CD14-positive monocyte (primary cell): ENCODE measurements at places on chromosomes 1 and 21. TPM values are rescaled to one million over a fixed set of nuclear protein-coding genes. Genes with fewer than 3 reads are reported as not detected.

The HPDL gene
- polyA plus RNA-seq, result not detected

- H3K4me3 ChIP-seq, result no peak overlapping the region
- H3K36me3 ChIP-seq, result peaks cover 90% of the 10 kb centered on the region
- peaks cover 11% of the 10 kb centered on the region for H3K4me1 ChIP-seq
- no peaks in the 10 kb centered on the region for H3K27me3 ChIP-seq
Measured at GRCh38 chr1:109579491-109579890, 31.1 kb downstream of the GNAI3 start.

DNA sequence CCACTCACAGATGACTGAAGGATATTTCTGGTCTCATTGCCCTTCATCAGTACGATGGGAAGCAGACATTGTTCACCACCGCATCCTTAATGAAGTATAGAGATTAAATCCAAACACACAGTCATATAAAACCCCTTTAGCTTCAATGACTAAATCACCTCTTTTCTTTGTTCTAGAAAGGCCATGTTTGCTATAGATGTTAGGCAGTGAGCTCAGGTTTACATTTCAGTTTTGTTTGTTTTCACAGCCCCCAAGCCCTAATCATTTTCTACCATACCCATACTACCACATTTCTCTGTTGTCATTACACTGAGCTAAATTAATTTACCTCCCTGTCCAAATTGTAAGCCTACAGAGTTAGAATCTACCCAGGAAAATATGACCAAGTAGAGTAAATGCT, 385.1 kb downstream of the NTNG1 start:
- no peak overlapping the region for H3K27ac ChIP-seq
- no peak for DNase-seq
- H3K4me3 ChIP-seq, result no peak overlapping the region
- peaks cover 2% of the 10 kb centered on the region for H3K27me3 ChIP-seq
- H3K36me3 ChIP-seq, result no peaks in the 10 kb centered on the region
- H3K4me1 ChIP-seq, result no peaks in the 10 kb centered on the region

DNA sequence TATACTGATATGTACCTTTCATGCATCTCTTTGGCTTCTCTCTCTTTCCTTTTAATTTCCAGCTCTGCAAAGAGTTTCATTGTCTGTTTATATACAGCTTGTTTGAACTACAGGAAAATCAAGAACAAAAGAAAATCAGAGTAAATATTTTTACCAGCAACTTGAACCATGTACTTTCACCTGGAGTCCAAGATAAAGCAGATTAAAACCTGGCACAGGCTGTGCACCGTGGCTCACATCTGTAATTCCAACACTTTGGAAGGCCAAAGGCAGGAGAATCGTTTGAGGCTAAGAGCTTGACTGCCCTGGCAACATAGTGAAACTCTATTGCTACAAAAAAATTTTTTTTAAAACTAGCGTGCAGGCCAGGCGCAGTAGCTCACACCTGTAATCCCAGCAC, 27.6 kb downstream of the DNAJC8 start:
- H3K4me3 ChIP-seq, result no peak overlapping the region
- H3K4me1 ChIP-seq, result no peaks in the 10 kb centered on the region
- H3K36me3 ChIP-seq, result peaks cover 90% of the 10 kb centered on the region
- no peak overlapping the region for H3K27ac ChIP-seq

DNA sequence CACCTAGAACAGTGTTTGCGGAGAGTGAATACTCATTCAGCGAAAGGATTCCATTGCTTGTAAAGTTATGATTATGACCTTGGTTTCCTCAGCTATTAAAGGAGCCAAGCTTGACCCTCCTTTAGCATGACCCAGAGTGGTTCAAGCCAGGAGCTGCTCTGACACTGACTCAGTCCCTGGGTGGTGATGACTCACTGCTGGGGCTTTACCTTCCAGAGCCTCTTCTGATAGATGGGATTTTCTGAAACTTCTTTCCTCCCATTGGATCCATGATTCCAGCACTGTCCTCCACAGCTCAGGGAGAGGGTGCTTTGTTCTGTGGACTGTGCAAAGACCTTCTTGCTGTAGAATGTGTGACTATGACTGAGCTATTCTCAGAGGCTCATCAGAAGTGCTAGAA, 77.4 kb downstream of the S1PR1 start:
- H3K4me1 ChIP-seq, result peaks cover 7% of the 10 kb centered on the region
- H3K36me3 ChIP-seq, result no peaks in the 10 kb centered on the region
- no peaks in the 10 kb centered on the region for H3K27me3 ChIP-seq
- peak; percentile 50 for DNase-seq
- no peak overlapping the region for H3K27ac ChIP-seq

DNA sequence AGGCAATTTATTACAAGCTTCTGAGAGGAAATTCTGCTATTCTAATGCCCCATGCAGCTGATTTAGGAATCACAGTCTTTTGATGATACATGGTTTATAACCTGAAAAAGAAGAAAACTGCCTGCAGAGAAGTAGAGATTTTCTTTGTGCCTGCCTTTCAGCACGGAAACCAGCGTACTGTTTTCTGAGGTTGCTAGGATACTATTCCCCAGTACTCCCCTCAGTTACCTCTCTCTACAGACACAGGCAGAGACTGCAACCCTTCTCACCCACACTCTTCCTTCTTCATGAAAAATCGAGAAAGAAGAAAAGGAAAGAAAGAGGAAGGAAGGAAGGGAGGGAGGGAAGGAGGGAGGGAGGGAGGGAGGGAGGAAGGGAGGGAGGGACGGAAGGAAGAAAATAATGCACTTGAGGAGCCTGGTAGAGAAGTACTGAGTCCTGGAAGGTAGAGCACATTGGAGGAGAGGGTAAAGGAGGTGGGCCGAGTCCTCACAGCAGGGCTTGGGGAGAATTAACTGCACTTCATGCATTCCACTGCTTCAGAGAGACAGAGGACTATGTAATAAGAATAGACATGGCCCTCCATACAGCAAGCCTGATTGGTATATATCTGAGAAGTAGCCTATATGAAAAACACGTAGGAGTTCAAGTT, 21.9 kb downstream of the RGS2 start:
- H3K27me3 ChIP-seq, result no peaks in the 10 kb centered on the region
- no peak overlapping the region for H3K4me3 ChIP-seq
- DNase-seq, result no peak
- H3K36me3 ChIP-seq, result no peaks in the 10 kb centered on the region
- H3K4me1 ChIP-seq, result no peaks in the 10 kb centered on the region
- no peak overlapping the region for H3K27ac ChIP-seq

DNA sequence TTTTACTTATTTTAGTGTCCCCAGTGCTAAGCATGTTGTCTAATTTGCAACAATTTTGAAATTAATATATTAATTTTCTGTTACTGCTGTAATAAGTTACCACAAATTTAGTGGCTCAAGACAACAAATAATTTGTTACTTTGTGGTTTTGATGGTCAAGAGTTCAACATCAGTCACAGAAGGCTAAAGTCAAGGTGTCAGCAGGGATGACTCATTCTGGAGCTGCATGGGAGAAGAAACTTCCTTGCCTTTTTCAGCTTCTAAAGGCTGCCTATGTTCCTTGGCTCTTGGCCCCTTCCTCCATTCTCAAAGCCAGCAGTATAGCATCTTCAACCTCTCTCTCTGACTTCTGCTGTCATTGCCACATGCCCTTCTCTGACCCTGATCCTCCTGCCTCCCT, 271.8 kb downstream of the HLX start:
- no peak overlapping the region for H3K27ac ChIP-seq
- H3K36me3 ChIP-seq, result no peaks in the 10 kb centered on the region
- H3K4me1 ChIP-seq, result peaks cover 14% of the 10 kb centered on the region
- no peaks in the 10 kb centered on the region for H3K27me3 ChIP-seq

The OR2L13 gene
- polyA plus RNA-seq, result not detected in 2 replicates

DNA sequence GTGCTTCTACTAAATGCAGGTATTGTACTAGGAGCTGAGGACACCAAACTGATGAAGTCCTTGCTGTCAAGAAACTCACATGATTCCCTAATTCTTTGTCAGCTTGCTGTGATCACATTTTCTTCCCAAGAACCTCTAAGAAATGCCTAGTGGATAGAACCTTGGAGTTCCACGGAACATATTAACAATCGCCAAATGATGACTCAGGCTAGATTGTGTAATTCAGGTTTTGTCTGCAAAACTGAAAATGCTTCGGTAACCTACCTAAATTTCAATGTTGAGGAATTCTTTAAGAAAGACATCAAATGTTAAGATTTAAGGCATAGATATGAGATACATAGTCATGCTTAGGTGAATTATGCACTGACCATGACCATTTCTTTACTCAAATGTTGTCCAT, 1.7 kb upstream of the GADD45A start:
- peaks cover 37% of the 10 kb centered on the region for H3K4me1 ChIP-seq
- H3K27me3 ChIP-seq, result no peaks in the 10 kb centered on the region
- peak; percentile 70 for DNase-seq
- H3K4me3 ChIP-seq, result no peak overlapping the region
- H3K27ac ChIP-seq, result no peak overlapping the region

- no peak for DNase-seq
- H3K4me1 ChIP-seq, result peaks cover 13% of the 10 kb centered on the region
- H3K27me3 ChIP-seq, result peaks cover 37% of the 10 kb centered on the region
Measured at GRCh38 chr21:41170859-41171609, 3.1 kb downstream of the BACE2 start.

DNA sequence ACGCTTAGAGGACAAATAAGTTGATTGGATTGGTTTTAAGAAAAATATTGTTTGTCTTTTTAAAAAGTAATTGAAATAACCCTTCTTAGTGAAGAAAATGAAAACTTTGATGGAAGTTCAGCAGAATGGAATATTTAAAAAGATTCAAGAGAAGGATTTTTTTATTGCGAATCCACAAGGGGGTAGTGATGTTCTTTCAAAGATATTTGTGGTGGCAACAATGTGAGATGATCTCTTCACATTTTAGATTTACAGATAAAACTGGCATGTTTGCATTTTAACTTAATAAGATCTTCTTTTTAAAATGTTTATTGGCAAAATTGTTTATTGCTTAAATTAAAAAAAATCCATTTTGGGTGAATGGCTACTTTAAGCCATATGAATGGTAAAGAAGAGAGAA, 8.9 kb downstream of the CAMTA1 start:
- H3K27ac ChIP-seq, result no peak overlapping the region
- no peak for DNase-seq
- H3K36me3 ChIP-seq, result peaks cover 26% of the 10 kb centered on the region
- H3K4me3 ChIP-seq, result no peak overlapping the region

The FBXO28 gene
- 15.8 TPM for polyA plus RNA-seq

DNA sequence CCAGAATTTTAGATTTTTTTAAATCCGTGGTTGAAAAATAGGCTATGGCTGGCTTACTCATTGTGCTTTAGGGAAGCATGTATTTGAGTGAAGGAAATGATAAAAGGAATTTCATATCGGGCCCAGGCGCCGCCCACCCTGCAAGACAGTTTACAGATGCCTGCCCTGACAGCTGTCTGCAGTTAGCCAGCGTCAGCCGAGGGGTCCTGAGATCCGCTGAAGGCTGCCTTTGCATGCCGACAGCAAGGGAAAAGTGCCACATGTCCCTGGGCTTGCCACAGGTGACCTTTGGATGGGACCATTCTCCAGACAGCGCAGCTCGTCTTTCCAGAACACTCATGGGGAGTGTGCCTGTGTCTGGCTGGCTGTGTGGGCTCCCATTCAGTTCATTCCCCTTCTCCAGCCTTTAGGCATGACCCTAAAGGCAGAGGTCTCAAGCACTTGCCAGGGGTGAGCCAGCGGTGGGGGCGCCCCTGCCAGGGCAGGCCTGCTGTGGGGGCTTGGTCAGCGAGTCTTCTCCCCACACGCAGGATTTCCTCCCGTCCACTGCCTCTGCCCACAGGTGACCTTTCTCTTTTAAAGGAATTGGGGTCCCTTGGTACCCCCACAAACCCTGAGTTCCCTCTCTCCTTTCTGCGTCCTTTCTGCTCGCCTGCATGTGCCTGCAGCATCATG, 46.1 kb upstream of the TRAPPC10 start:
- no peak for DNase-seq
- no peaks in the 10 kb centered on the region for H3K27me3 ChIP-seq
- no peak overlapping the region for H3K4me3 ChIP-seq

- no peak overlapping the region for H3K27ac ChIP-seq
- no peaks in the 10 kb centered on the region for H3K4me1 ChIP-seq
- no peak for DNase-seq
- no peak overlapping the region for H3K4me3 ChIP-seq
- H3K36me3 ChIP-seq, result no peaks in the 10 kb centered on the region
Measured at GRCh38 chr1:175708787-175709186, 34.6 kb downstream of the TNR start.

GRCh38 chr1:17948594-17948993, 159.0 kb upstream of the IGSF21 start:
- H3K27ac ChIP-seq, result no peak overlapping the region
- H3K4me3 ChIP-seq, result no peak overlapping the region
- H3K27me3 ChIP-seq, result no peaks in the 10 kb centered on the region
- DNase-seq, result no peak
- H3K36me3 ChIP-seq, result no peaks in the 10 kb centered on the region
- H3K4me1 ChIP-seq, result no peaks in the 10 kb centered on the region

GRCh38 chr1:209672705-209673630, 2.2 kb upstream of the G0S2 start:
- peaks cover 46% of the 10 kb centered on the region for H3K27me3 ChIP-seq
- H3K27ac ChIP-seq, result peak overlapping the region; percentile 34
- peak; percentile 99 for DNase-seq
- H3K36me3 ChIP-seq, result no peaks in the 10 kb centered on the region
- H3K4me1 ChIP-seq, result peaks cover 50% of the 10 kb centered on the region
- H3K4me3 ChIP-seq, result no peak overlapping the region

The GJB3 gene
- polyA plus RNA-seq, result not detected in 2 replicates

- H3K4me1 ChIP-seq, result no peaks in the 10 kb centered on the region
- no peak overlapping the region for H3K4me3 ChIP-seq
- no peak overlapping the region for H3K27ac ChIP-seq
- H3K36me3 ChIP-seq, result peaks cover 20% of the 10 kb centered on the region
- no peaks in the 10 kb centered on the region for H3K27me3 ChIP-seq
- DNase-seq, result no peak
Measured at GRCh38 chr1:97451944-97452343, 468.9 kb downstream of the DPYD start.

- H3K4me3 ChIP-seq, result no peak overlapping the region
- H3K27me3 ChIP-seq, result no peaks in the 10 kb centered on the region
- H3K36me3 ChIP-seq, result no peaks in the 10 kb centered on the region
- no peak overlapping the region for H3K27ac ChIP-seq
- H3K4me1 ChIP-seq, result no peaks in the 10 kb centered on the region
- DNase-seq, result no peak
Measured at GRCh38 chr1:36829961-36830360, 204.4 kb downstream of the GRIK3 start.

GRCh38 chr1:201140941-201141260, 13.4 kb downstream of the TMEM9 start:
- no peak overlapping the region for H3K4me3 ChIP-seq
- H3K27me3 ChIP-seq, result no peaks in the 10 kb centered on the region
- H3K36me3 ChIP-seq, result peaks cover 87% of the 10 kb centered on the region
- DNase-seq, result no peak
- H3K27ac ChIP-seq, result no peak overlapping the region

The TNFSF18 gene
- polyA plus RNA-seq, result not detected

GRCh38 chr1:59215766-59216291, 81.1 kb upstream of the FGGY start:
- DNase-seq, result no peak
- H3K4me3 ChIP-seq, result no peak overlapping the region
- H3K27me3 ChIP-seq, result no peaks in the 10 kb centered on the region
- no peak overlapping the region for H3K27ac ChIP-seq
- peaks cover 6% of the 10 kb centered on the region for H3K4me1 ChIP-seq
- H3K36me3 ChIP-seq, result no peaks in the 10 kb centered on the region

- no peak overlapping the region for H3K27ac ChIP-seq
- DNase-seq, result no peak
- no peak overlapping the region for H3K4me3 ChIP-seq
- no peaks in the 10 kb centered on the region for H3K36me3 ChIP-seq
Measured at GRCh38 chr1:217253985-217254384, 376.9 kb downstream of the GPATCH2 start.

GRCh38 chr1:218886101-218886871, 287.4 kb upstream of the LYPLAL1 start:
- H3K27ac ChIP-seq, result no peak overlapping the region
- DNase-seq, result no peak
- H3K36me3 ChIP-seq, result no peaks in the 10 kb centered on the region
- H3K4me1 ChIP-seq, result no peaks in the 10 kb centered on the region
- no peak overlapping the region for H3K4me3 ChIP-seq
- no peaks in the 10 kb centered on the region for H3K27me3 ChIP-seq
